ENCODE measurements at places on chromosomes 5 and 9.

- no peak for DNase-seq
Observed at GRCh38 chr5:174425964-174426290, 298.5 kb upstream of the MSX2 start.

DNA sequence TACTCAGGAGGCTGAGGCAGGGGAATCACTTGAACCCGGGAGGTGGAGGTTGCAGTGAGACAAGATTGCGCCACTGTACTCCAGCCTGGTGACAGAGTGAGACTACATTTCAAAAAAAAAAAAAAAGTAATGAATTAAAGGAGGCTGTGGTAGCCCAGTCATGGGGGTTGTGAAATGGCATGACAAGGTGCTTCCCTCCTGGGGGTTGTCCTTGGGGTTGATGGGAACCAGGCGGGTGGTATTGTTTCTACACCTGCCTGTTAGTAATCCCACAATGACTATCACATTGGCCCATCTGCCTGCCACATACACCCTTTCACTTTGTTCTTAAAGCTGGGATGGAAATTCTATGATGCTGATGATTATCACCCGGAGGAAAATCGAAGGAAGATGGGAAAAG lies 5.6 kb downstream of the IDNK start:
- DNase-seq, result no peak

- DNase-seq, result no peak
Observed at GRCh38 chr9:37566716-37567115, 9.5 kb downstream of the FBXO10 start.

- no peak for DNase-seq
Observed at GRCh38 chr5:121189342-121190305, 662.1 kb upstream of the FTMT start.

DNA sequence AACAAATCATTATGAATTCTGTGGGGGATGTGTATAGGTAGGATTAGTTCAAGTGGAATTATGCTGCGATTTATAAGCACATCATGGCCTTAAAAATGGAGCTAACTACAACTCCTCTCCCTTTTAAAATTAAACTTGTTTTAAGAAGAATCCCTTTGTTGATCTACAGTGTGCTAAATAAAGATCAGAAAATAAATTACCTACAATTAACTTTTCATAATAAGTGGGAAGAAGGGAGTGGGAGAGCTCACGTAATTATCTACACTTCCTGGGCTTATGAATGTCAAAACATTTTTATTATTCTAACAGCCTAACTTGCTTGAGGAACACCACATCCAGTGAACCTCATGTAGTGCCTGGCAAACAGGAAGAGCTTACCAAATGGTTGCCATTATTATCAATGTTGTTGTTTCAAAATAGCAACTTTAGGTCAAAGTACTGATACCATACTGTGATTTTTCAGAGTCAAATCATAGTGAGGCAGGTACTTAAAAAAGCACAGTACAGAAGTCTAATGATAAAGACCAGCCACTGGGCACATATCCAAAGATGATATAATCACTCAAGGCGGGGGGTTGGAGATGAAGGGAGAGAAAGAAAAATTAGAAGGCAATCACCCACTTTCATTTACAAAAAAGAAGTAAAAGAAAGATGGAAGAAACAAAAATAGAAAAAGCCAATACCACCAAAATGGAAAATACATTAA lies 174.0 kb downstream of the RAPGEF6 start:
- no peak for DNase-seq

- no peak for DNase-seq
Observed at GRCh38 chr9:128372188-128372641, 1.0 kb downstream of the URM1 start.

DNA sequence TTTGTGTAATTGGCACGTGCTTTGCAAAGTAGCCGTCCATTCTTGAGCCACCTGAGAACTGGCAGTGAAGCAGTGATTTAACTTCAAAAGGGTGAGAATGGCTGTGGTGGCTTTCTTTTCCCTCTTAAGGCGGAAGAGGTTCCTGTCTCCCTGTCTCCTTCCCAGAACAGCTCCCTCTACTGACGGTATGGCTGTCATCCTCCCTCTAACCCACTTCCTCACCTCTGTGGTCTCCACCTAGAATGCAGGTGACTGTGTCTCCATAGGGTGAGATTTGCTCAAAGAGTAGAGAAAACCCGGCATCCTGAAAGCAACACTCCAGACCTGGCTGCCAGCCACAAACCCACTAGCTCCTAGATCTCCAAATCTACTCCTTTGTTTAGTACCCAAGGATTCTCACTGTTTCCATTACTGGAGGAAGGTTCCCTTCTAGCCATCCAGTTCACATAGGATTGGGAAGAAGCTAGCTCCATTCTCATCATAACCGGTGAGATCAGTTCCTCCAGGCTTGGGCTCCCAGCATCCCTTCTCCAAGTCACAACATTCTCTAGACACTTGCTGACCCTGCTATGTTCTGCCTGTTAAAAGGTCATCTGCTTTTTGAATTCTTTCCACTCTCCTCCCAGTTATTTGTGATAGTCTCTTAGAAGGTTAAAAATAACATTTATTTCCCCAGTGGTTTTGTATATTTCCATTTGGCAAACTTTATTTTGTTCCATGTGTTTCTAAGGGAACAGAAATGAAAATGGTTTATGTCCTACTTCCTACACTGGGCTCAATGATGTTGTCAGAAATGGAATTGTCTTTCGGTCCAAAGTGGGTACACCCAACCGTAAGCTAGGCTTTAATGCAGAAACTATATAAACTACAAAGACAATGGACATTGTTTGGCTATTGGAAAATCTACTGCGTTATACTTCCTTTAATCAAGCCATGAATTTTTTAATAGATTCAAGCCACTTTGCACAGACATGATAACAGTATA lies 269.4 kb downstream of the CWC27 start:
- no peak for DNase-seq

DNA sequence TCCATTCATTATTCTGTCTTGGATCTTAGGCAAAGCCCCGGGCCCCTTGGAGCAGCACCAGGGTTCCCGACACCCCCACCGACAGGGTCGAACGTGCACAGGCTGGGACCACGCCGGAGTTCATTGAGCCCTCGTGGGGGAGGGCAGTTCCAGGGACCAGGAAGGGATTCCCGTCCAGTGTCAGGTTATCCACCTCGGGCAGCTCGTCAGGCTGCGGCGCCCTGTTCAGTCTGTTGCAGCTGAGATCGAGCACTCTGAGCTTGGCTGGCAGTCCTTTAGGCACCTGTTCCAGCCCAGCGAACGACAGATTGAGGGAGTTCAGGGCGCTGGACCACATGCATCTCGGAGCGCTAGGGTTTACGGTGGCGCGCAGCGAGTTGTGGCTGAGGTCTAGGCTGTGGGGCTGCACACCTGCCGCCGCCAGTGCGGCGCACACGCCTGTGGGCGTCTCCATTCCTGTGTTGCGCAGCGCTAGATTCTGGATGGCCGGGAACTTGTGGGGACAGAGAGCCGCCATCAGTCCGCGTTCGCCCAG lies 1.1 kb downstream of the CD14 start:
- DNase-seq, result no peak

GRCh38 chr5:664994-665360 lies 28.2 kb downstream of the TPPP start:
- no peak for DNase-seq

DNA sequence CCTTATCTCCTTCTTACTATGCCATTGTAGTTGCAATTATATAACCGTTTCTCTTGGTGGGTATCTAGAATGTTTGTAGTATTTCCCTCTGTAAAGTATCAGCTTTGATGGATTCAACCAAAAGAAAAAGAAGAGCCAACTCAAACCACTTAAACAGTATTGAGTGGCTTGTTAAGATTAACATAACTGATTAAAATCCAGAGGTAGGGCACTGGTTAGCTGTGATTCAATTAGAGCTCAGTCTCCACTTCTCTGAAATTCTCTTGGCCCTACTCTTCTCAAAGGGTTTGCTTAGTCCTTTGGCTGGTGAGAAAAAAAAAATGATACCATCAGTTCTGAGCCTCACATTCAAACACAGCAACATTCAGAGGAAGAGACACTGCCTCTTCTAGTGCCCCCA lies 37.0 kb downstream of the TYRP1 start:
- no peak for DNase-seq

GRCh38 chr5:153267506-153267905 lies 223.0 kb upstream of the GRIA1 start:
- DNase-seq, result no peak

GRCh38 chr9:111970827-111971226 lies 74.2 kb downstream of the UGCG start:
- DNase-seq, result no peak

- no peak for DNase-seq
Observed at GRCh38 chr5:42876375-42876844, 64.7 kb upstream of the SELENOP start.

GRCh38 chr9:98109052-98109451 lies 10.0 kb downstream of the TRIM14 start:
- no peak for DNase-seq

DNA sequence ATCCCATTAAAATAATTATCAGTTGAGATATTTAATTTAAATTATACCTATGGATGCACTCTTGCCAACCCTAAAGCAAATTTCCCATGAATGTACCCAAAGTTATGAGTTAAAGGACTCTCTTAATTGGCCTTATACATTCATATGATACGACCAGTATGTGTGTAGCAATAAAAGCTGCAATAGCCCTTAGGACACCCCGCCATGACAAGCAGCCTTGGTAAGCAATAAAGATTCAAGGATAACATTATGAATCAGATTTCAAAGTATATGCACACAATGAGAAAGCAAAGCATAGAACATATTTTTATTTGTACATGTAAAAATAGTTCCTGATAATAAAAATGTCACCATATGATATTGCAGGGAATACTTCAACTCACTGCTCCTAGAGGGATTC lies 1699.3 kb upstream of the CDH9 start:
- no peak for DNase-seq

DNA sequence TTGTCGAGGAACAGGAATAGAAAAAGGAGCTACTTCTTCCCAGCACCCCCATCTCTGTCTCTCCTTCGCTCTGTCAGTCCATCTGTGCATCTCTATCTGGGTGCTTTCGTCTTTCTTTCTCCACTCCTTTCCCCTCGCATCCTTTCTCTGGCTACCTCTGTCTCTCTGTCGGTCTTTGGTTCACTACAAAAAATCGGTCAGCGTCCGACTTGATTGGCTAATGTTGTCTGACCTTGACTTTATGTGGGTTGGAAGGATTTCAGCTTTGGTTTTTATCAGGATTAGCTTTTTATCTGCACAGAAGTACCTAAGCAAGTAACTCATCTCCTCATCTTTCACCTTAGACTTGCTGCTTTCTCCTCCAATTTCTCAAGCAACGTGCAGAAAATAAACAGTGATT lies 575.2 kb upstream of the ZNF462 start:
- DNase-seq, result no peak

- no peak for DNase-seq
Observed at GRCh38 chr9:137156567-137157375, 13.1 kb downstream of the LRRC26 start.

DNA sequence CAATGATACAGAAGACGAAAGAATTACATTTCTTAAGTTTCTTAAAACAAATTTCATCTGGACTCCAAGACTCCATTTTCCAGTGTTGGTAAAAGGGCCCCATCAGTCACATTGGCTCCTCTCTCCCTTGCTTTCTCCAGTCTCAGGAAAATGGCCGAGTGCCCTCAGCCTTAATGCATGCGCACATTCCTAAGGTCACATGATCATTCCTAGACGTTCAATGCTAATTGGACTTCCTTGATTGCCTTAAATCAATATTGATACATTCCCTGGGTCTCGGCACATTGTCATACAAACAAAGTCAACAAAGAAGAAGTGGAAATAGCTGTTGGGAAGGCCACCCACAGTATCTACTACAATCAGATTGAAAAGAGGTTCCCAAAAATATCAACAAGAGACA lies 413.6 kb upstream of the GRAMD2B start:
- no peak for DNase-seq

DNA sequence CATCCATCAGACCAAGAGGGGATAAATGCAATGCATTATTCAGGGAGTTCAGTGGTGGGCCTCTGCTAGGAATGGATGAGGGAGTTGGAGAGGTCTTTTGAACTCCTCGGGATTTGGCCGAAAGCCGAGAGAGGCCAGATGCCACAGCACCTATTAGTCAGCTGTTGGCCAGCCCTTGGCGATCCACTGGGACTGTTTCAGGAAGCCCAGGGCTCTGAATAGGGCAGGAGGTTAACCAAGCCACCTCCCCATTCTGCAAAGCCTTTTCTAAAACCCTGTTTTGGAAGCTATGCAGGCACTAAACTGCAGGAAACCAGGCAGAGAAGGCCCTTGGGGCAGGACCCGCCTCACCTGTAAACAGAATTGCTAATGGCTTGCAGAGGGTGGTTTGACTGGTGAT lies 37.8 kb downstream of the ASTN2 start:
- DNase-seq, result no peak

DNA sequence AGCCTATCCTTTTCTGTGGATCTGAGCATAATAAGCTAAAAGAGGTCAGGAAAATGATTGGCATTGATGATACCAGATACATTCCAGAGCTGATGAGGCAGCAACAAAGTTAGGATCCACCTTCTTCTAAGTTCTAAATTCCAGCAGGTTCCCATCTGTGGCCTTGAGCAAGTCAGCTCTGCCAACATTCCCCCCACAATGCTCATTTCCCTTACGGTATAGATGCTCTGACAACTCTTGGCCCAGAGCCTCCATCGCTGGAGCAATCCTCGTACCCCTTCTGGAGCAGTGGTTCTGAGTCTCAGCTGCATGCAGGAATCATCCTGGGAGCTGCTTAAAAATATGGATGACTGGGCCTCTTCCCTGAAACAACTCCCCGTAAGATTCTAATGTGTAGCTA lies 78.1 kb downstream of the MED27 start:
- no peak for DNase-seq

DNA sequence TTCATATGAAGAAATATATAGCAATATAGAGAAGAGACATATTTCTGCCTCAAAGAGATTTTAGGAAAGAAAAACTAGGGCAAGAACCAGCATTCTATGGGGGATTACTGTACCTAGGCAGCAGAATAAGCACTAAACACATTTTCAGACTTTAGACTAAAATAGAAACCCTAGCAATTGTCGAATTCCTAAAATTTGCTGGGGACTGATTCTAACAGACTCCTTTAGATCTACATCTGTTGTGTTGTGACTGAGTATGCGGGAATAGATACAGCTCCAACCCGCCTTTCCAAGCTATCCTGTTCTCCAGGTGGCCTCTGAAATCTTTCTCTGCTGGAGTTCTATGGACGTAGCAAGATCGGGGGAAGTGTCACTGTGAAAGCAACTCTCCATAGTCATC lies 482.2 kb downstream of the NTRK2 start:
- DNase-seq, result no peak

DNA sequence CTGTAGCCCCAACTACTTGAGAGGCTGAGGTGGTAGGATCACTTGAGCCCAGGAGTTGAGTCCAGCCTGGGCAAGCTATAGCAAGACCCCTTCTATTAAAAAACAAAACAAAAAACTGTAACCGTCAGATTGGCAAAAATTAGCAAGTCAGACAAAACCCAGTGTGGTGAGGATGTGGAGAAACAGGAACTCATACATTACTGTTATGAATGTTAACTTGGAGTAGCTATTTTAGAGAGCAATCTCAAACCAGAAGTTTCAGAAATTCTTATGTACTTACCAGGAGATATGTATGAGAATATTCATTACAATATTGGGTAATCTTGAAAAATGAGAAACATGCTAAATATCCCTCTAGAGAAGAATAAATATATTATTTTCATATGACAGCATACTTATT lies 120.3 kb downstream of the INVS start:
- DNase-seq, result no peak

Measured in left lobe of liver (tissue), 2 donors.